ENCODE measurements at places on chromosomes 7 and 10. TPM values are rescaled to one million over a fixed set of nuclear protein-coding genes. Genes with fewer than 3 reads are reported as not detected.

Gene HTR5A
- not detected for polyA plus RNA-seq

Gene GHRHR
- polyA plus RNA-seq: not detected

Gene SPAG6
- polyA plus RNA-seq: 0.54 TPM

Gene AKR1C4
- polyA plus RNA-seq: not detected

Gene SPAM1
- polyA plus RNA-seq: not detected

Gene CHAT
- polyA plus RNA-seq: not detected

Gene MMP21
- not detected for polyA plus RNA-seq

Gene ATG9B
- polyA plus RNA-seq: 0.52 TPM

Gene AGMO
- polyA plus RNA-seq: 0.10 TPM

Gene CHN2
- polyA plus RNA-seq: 0.02 TPM

Gene CRYGN
- not detected for polyA plus RNA-seq

Gene OR6V1
- polyA plus RNA-seq: not detected

Gene GRID1
- 0.13 TPM for polyA plus RNA-seq

Gene WDFY4
- not detected for polyA plus RNA-seq

Gene INHBA
- polyA plus RNA-seq: 81.0 TPM

Gene PTPRZ1
- polyA plus RNA-seq: not detected

Gene PRLHR
- 0.03 TPM for polyA plus RNA-seq

Gene COL17A1
- 0.12 TPM for polyA plus RNA-seq

Gene ITGB8
- polyA plus RNA-seq: 0.99 TPM

Gene SLC18A2
- not detected for polyA plus RNA-seq

Gene CPXM2
- polyA plus RNA-seq: not detected

Gene CAPZA2
- polyA plus RNA-seq: 65.6 TPM

Gene RNLS
- polyA plus RNA-seq: not detected

Gene HMX2
- not detected for polyA plus RNA-seq

Gene CTAGE8
- polyA plus RNA-seq: not detected

Gene DGKI
- polyA plus RNA-seq: 1.3 TPM

Gene DOCK1
- polyA plus RNA-seq: 15.5 TPM

Gene CLDN3
- polyA plus RNA-seq: 0.05 TPM

Gene PRSS2
- polyA plus RNA-seq: not detected

Gene SRRT
- polyA plus RNA-seq: 92.7 TPM

Gene TRIP6
- polyA plus RNA-seq: 6.4 TPM

Gene ANKRD2
- 0.99 TPM for polyA plus RNA-seq

Gene WNT2
- 0.05 TPM for polyA plus RNA-seq

Gene ADAMTS14
- polyA plus RNA-seq: 1.2 TPM

All from SK-N-SH (cell line).